ENCODE measurements at places on chromosomes 7 and 10. TPM values are rescaled to one million over a fixed set of nuclear protein-coding genes. Genes with fewer than 3 reads are reported as not detected.

C7orf33 gene
- total RNA-seq, result not detected

SFTPA1 gene
- total RNA-seq, result not detected

GHRHR gene
- total RNA-seq, result not detected

HIPK2 gene
- total RNA-seq, result 203 TPM

TMEM229A gene
- total RNA-seq, result not detected

HOXA9 gene
- not detected for total RNA-seq

ATXN7L1 gene
- 3.1 TPM for total RNA-seq
